Right atrium auricular region (tissue), 2 donors: ENCODE measurements at places on chromosomes 6 and 20. TPM values are rescaled to one million over a fixed set of nuclear protein-coding genes. Genes with fewer than 3 reads are reported as not detected.

GRCh38 chr6:63447134-63447533, 125.1 kb upstream of the LOC128125822 start:
- H3K4me1 ChIP-seq, result no peaks in the 10 kb centered on the region
- no peaks in the 10 kb centered on the region for H3K27me3 ChIP-seq
- no peak overlapping the region for H3K27ac ChIP-seq
- no peak overlapping the region for H3K4me3 ChIP-seq
- DNase-seq, result no peak

DNA sequence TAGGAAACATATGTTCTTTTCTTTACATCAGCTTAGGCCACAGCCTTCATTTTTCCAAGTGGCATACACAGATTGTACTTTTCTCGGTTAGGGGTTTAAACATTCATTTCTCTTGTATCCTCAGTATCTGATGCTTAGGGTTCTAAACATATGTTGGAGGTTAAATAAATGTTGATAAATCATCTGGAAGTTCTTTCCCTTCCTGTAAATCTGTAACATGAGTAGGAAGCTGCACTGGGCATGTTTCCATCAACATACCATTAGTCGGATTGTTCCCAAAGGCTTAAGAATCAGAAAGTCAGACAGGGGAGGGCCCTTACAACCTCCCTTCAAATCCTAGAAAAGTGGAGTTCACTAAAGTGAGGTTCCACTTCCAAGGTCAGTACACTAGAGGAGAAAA, 54.8 kb upstream of the BCLAF1 start:
- H3K27me3 ChIP-seq, result no peaks in the 10 kb centered on the region
- H3K36me3 ChIP-seq, result no peaks in the 10 kb centered on the region
- no peaks in the 10 kb centered on the region for H3K4me1 ChIP-seq
- H3K27ac ChIP-seq, result no peak overlapping the region
- no peak overlapping the region for H3K4me3 ChIP-seq

GRCh38 chr6:108071736-108072276, 2.7 kb downstream of the OSTM1 start:
- no peak overlapping the region for H3K4me3 ChIP-seq
- H3K36me3 ChIP-seq, result no peaks in the 10 kb centered on the region
- DNase-seq, result no peak
- H3K27me3 ChIP-seq, result no peaks in the 10 kb centered on the region
- no peak overlapping the region for H3K27ac ChIP-seq

DNA sequence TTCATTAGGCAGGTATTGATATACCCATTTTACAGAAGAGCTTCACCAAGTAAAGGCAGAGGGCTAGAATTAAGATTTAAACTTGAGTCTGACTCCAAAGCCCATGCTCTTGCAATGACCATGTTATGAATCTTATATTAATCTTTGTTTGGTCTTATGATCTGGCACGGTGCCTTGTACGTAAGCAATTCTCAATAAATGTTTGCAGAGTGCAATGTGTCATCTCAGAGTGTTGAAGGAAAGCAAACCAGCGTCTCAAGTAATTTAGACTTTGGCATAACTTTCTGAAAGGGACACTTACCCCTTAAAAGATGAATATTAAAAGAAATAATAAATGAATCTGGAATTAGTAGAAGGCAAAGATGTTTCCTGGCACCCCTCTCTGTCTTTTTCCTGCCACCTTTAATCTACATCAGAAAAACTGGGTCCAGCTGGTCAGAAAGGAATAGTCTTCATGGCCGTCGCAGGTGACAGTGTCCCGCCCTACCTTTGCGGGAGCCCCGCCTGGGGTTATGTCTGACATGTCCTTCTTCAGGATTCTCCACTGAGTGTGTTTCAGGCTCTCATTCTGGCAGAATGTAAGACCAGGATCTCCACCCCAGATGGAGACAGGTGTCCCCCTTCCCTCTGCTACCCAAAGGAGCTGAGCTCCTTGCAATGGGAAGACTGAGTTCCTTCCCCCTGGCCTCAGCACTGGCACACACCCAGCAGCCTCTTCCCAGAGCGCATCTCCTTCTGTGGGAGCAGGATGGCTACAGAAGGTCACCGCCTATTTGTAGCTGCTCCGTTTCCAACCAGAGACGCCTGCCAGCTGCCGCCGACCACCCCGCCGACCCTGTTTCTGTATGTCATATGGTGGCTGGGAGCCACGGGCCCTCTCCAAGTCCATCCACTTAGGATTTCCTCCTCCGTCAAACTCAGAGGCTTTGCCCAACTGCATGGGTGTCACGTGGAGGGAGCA, 266.3 kb upstream of the ECI2 start:
- H3K27me3 ChIP-seq, result no peaks in the 10 kb centered on the region
- no peak overlapping the region for H3K4me3 ChIP-seq
- no peak for DNase-seq
- no peaks in the 10 kb centered on the region for H3K36me3 ChIP-seq
- H3K4me1 ChIP-seq, result no peaks in the 10 kb centered on the region

DNA sequence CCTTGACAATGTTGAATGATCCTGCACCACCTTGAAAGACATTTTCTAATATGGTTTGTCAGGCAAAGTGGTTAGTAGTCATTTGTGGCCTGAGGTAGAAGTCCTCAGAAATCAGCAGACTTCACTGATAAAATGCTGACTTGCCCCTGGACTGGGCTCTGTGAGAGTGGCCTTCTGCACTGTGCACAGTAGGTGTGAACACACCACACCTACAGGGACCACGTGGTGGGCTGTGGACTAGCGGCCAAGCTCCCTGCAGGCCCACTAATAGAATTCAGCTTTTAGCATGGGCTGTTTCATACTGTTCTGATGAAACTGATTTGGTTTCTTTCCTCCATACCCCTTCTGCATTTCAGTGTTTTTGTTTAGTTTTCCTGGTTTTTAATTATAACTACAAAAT, 7.3 kb downstream of the BPHL start:
- no peak overlapping the region for H3K27ac ChIP-seq
- no peak overlapping the region for H3K4me3 ChIP-seq
- H3K4me1 ChIP-seq, result no peaks in the 10 kb centered on the region
- no peaks in the 10 kb centered on the region for H3K27me3 ChIP-seq
- H3K36me3 ChIP-seq, result peaks cover 6% of the 10 kb centered on the region

- peaks cover 6% of the 10 kb centered on the region for H3K4me1 ChIP-seq
- no peaks in the 10 kb centered on the region for H3K36me3 ChIP-seq
- DNase-seq, result no peak
- peak within 1 kb of the TSS; percentile 21 for H3K4me3 ChIP-seq
- H3K27ac ChIP-seq, result no peak within 1 kb of the TSS
These were observed at the start of gene HCRTR2 for GRCh38 chr6:55174211-55175026. HCRTR2 (plus strand) TSS chr6:55174515; CDS start chr6:55174588, 73 bp downstream.

GRCh38 chr6:134678436-134678889, 271.4 kb downstream of the ALDH8A1 start:
- H3K27me3 ChIP-seq, result no peaks in the 10 kb centered on the region
- H3K4me1 ChIP-seq, result no peaks in the 10 kb centered on the region
- no peak overlapping the region for H3K27ac ChIP-seq
- H3K36me3 ChIP-seq, result no peaks in the 10 kb centered on the region

DNA sequence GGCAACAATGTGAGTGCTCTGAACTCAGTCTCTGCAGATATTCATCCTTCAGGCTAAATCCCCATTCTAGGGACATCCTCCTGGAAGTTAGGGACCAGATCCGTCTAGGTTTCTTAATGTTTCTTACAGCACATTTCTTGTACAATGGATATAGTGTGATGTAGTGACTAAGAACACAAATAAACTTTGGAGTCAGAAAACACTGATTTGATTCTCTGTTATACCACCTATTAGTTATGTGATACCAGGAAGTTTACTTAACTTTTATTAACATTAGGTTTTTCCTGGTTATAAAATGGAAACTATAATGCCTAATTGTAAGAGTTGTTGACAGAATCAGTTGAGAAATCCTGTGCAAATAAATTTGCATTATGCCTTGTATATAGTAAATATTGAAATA, 57.6 kb upstream of the KCNQ5 start:
- DNase-seq, result no peak
- H3K27ac ChIP-seq, result no peak overlapping the region
- no peak overlapping the region for H3K4me3 ChIP-seq
- H3K4me1 ChIP-seq, result no peaks in the 10 kb centered on the region
- no peaks in the 10 kb centered on the region for H3K27me3 ChIP-seq
- H3K36me3 ChIP-seq, result no peaks in the 10 kb centered on the region

DNA sequence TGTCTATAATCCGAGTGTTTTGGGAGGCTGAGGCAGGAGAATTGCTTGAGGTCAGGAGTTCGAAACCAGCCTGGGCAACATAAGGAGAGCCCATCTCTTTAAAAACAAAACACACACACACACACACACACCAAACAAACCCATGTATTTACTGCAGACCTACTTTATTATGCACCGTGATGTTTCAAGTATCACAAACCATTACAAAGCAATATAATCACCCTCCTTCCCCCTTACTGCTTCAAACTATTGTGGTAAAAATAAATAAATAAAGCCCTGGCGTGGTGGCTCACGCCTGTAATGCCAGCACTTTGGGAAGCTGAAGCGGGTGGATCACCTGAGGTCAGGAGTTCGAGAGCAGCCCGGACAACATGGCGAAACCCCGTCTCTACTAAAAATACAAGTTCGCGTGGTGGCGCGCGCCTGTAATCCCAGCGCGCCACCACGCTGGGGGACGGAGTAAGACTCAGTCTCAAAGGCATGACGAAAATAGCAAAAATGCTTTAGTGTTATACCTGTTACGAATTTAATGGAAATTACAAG, 1.5 kb downstream of the TBCC start:
- H3K4me3 ChIP-seq, result peak overlapping the region; percentile 97
- no peaks in the 10 kb centered on the region for H3K27me3 ChIP-seq
- H3K27ac ChIP-seq, result peak overlapping the region; percentile 83
- H3K4me1 ChIP-seq, result no peaks in the 10 kb centered on the region
- DNase-seq, result no peak

Gene HSPA12B
- total RNA-seq, result 13.4 TPM

Gene ENPP1
- 5.5 TPM for total RNA-seq

Gene TGM2
- total RNA-seq, result 1,303 TPM

Gene AIF1
- total RNA-seq, result 8.3 TPM
